ENCODE measurements at places on chromosomes 5 and 9. TPM values are rescaled to one million over a fixed set of nuclear protein-coding genes. Genes with fewer than 3 reads are reported as not detected.

GRCh38 chr5:160792732-160793529 lies 59.1 kb downstream of the ATP10B start:
- no peaks in the 10 kb centered on the region for H3K4me1 ChIP-seq
- H3K4me3 ChIP-seq = no peak overlapping the region
- H3K27me3 ChIP-seq = no peaks in the 10 kb centered on the region
- H3K27ac ChIP-seq = no peak overlapping the region

GRCh38 chr5:140208065-140208464 lies 33.1 kb downstream of the CYSTM1 start:
- DNase-seq = no peak
- no peaks in the 10 kb centered on the region for H3K27me3 ChIP-seq
- H3K4me3 ChIP-seq = no peak overlapping the region
- no peaks in the 10 kb centered on the region for H3K36me3 ChIP-seq
- H3K27ac ChIP-seq = no peak overlapping the region

GRCh38 chr9:70679845-70680244 lies 265.4 kb upstream of the KLF9 start:
- H3K4me1 ChIP-seq = no peaks in the 10 kb centered on the region
- H3K27ac ChIP-seq = no peak overlapping the region
- no peak overlapping the region for H3K4me3 ChIP-seq
- no peaks in the 10 kb centered on the region for H3K27me3 ChIP-seq
- no peak for DNase-seq

DNA sequence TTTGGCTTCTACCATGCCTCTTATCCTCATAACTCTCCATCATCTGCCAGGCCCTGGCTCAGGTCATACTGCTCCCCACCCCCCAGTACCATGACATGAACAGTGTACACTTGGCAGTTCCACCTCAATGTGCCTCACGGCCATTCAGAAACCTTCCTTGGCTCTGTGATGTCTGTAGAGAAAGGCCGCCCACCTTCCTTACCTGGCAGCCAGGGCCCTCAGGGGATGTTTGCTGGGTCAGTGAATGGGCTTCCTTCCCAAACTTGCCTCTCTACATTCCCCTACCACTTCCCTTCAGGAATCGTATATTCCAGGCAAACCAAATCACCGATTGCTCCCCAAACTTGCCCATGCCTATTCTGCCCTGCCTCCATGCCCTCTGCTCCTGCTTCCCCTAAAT lies 101.1 kb downstream of the PSD2 start:
- H3K4me3 ChIP-seq = no peak overlapping the region
- H3K4me1 ChIP-seq = no peaks in the 10 kb centered on the region
- H3K36me3 ChIP-seq = no peaks in the 10 kb centered on the region
- no peaks in the 10 kb centered on the region for H3K27me3 ChIP-seq

DNA sequence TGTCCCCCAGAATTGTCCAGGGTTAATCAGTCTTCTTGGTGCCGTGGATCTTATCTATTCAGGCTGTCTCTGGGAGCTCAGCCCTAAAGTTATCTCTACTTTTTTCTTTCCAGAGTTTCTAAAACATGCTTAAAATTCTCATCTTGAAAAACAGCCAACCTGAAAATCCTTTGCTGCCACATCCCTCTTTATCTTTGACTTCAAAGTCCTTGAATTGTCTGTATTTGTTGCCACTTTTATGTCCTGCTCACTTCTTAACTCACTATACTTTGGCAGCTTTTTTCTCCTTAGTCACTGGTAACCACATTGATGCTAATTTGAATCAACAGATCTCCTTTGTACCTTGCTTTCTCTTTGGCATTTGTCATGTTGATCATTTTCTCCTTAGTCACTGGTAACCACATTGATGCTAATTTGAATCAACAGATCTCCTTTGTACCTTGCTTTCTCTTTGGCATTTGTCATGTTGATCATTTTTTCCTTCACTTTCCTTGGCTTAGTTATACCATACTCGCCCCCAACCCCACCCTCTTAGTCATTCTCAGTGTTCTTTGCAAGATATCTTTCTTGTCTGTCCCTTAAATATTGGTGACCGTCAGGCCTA lies 8.5 kb downstream of the DMXL1 start:
- no peaks in the 10 kb centered on the region for H3K36me3 ChIP-seq
- no peak for DNase-seq
- H3K4me1 ChIP-seq = peaks cover 22% of the 10 kb centered on the region
- no peaks in the 10 kb centered on the region for H3K27me3 ChIP-seq
- no peak overlapping the region for H3K27ac ChIP-seq
- no peak overlapping the region for H3K4me3 ChIP-seq

The CDH10 gene
- not detected for total RNA-seq

All from CD8-positive, alpha-beta memory T cell (primary cell).